ENCODE measurements at places on chromosomes 1 and 21.

DNA sequence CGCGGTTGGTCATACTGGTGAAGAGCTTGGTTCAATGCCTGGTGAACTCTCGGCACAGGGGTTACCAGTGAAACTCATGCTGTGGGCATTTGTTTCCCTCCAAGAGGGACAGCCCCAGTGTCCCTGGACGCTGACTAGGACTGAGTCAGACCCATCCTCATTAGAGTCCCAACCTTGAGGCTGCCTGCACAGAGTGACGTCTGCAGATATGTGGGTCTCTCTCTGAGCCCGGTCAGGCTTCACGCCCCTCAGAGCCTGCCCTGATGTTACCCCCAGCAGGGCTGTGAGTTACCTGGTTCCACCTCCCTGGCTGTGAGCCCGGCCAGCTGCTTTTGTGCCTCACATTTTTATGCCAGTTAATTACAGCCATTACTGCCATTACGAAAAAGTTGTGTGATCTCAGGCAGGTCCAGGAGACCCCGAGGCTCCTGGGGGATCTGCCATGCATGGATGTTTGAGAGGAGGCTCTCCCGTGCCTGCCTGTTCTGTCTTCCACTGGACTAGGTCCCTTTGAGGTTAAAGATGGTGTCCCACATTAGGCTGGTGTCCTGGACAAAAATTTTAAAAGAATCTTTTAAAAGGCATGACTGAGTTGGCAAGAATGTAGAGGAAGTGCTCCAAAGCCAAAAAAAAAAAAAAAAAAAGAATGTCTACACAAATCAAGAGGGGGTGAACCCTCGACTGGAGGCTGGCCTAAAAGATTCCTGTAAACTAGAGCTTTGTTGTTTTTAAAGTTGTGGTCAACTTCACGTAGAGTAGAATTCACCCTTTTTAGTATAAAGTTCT is 36.6 kb upstream of the PADI1 start:
- no peak for DNase-seq

GRCh38 chr21:36544545-36544944 is 64.6 kb upstream of the CLDN14 start:
- DNase-seq: no peak

- DNase-seq: no peak
Measured at GRCh38 chr1:171166361-171166760, 18.7 kb upstream of the FMO2 start.

GRCh38 chr1:24855474-24855873 is 74.6 kb downstream of the RUNX3 start:
- no peak for DNase-seq

DNA sequence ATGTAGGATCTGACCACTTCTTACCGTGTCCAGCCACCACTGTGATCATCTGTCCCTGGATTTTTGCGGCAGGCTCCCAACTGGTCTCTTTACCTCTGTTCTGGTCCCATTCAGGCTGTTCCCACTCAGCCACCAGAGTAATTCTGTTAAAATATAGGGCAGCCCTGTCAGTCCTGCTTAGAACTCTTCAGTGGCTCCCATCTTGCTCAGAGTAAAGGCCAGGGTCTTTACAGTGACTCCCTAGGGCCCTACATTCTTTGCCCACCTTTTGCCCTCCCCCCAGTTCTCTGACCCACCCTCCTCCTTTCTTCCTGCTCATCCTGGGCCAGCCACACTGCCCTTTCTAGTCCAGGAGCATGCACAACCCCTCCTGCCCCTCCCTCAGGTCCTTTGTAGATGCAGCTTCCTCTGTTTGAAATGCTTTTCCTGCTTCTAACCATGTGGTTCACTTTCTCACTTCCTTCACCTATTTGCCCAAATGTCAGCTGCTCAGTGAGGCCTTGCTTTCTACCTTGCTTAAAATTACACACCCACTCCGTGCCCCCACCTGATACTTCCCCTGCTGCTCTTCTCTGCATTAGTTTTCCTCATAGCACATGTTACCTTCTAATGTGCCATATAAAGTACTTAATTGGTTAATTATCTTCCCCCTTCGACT is 7.8 kb downstream of the UBIAD1 start:
- DNase-seq: no peak

- DNase-seq: no peak
Measured at GRCh38 chr1:3030663-3031381, 9.6 kb downstream of the ACTRT2 start.

- no peak for DNase-seq
Measured at GRCh38 chr1:17189632-17189990, 15.3 kb upstream of the PADI1 start.

- no peak for DNase-seq
Measured at GRCh38 chr1:98355656-98356383, 305.7 kb upstream of the SNX7 start.

DNA sequence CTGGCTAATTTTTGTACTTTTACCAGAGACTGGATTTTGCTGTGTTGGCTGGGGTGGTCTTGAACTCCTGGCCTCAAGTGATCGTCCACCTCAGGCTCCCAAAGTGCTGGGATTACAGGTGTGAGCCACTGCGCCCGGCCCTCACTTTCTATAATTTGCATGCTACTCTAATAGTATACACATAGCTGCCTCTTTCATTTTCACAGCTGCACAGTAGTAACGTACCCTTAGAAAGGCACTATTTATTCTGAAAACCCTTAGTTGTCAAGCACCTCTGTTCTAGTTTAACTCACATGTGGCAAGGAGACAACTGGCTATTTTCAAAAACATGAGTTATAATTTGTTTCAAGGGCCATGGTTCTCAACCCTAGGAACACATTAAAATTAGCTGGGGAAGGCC is 17.2 kb downstream of the TPM3 start:
- DNase-seq: no peak

DNA sequence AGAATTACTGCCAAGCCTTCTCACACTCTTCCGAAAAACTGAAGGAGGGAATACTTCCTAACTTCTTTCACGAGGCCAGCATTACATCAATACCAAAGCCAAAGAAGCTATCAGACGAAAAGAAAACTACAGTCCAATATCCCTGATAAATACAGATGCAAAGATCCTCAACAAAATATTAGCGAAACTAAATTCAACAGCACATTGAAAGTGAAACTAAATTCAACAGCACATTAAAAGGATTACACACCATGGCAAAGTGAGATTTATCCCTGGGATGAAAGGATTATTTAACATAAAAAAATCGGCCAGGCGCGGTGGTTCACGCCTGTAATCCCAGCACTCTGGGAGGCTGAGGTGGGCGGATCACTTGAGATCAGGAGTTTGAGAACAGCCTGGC is 176.8 kb downstream of the FAF1 start:
- no peak for DNase-seq

DNA sequence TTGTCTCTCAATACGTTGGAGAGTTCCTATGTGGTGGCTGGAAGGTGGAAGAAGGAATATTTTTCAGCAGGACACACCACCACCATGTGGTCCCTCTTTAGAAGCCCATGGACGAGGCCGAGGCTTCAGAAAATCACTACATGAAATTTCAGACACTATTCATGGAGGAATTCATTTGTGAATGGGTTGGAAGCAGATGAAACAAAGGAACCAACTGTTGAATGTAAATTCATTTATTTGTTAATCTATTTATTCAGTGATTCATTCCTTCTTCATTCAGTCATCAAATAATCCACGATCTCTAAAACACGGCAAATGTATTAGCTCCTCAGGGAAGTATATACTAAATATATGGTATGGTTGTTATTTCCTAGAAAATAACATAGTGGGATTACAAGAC is 12.2 kb downstream of the SLC35F3 start:
- no peak for DNase-seq

DNA sequence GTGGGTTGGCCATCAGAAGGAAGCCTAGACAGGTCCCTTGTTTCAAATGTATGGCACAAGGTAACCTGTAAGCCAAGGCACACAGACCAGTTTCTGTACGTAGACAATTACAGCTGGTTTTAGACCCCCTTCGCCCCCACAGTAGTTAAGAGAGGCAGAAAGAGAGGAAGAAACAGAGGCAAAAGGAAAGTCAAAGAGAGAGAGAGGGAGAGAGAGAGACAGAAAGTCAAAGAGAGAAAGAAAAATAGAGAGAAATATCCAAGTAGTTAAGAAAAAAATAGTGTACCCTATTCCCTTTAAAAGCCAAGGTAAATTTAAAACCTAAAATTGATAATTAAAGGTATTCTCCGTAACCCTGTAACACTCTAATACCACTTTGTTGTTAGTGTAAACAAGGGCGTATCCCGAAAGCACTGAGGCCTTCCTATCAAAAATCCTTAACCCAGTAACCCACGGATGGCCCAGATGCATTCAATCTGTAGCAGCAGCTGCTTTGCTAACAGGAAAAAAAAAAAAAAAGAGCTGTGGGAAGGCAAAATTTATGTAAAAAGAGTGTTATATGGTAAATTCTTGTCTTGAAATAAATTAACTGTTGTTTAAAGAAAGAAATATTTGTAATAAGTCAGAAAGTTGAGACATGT is 49.4 kb downstream of the ADCY10 start:
- no peak for DNase-seq

DNA sequence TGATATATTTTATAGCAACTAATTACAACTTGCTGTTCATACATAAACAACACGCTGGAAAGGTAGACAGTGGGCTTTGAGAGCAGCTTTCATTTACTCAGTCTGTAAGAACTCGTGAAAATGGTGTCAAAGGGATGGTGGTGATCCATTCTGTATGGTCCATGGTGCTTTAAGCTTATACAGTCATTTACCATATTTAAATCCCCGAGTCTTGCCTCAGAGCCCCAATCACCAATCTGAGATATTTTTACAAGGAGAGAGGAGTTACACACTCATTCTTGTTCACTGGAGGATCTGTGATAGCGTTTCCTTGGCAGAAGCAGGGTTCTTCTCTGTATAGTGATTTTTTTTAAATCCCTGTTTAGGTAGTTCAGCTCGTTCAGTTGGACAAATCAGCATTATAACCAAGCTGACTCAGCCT is 694.6 kb downstream of the USP25 start:
- no peak for DNase-seq

- DNase-seq: no peak
Measured at GRCh38 chr1:180130651-180131050, 24.0 kb upstream of the QSOX1 start.

DNA sequence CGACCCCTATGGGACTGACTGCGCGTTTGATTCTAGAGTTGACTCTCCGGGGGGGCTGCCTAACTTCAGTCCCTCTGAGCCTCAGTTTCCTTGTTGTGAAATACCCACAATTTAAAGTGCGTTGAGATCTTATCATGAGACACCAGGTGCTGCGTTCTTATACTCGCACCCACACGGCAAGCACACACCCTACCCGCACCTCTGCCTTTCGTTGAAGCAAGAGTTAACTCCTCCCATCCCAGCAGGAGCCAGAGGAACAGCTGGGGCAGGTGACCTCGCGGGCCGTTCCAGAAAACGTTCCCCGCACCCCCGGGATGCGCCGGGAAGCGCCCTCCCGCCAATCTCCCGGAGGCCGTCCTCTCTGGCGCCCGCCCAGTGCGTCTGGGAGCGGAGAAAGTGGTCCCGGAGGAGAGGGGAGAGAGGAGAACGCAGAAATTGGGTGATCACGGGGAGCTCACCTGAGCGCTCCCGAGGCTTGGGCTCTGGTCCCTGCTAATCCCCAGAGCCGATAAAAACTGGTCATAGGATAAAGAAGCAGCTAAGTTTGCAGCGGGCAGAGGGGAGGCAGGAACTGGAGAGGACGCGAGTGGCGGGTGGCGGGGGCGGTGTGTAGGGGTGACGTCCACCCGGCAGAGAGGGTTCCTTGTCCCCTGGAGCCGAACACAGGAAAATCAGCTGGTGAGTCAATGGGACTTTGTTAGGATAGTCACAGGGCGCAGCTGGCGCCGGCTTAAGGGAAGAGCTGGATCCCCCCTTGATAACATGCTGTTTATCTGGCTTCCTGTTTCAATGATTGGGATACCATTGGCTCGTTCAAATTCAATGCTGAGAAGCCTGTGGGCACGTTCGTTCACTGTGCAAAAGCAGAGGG is 869 bp downstream of the NAV1 start:
- DNase-seq: no peak

DNA sequence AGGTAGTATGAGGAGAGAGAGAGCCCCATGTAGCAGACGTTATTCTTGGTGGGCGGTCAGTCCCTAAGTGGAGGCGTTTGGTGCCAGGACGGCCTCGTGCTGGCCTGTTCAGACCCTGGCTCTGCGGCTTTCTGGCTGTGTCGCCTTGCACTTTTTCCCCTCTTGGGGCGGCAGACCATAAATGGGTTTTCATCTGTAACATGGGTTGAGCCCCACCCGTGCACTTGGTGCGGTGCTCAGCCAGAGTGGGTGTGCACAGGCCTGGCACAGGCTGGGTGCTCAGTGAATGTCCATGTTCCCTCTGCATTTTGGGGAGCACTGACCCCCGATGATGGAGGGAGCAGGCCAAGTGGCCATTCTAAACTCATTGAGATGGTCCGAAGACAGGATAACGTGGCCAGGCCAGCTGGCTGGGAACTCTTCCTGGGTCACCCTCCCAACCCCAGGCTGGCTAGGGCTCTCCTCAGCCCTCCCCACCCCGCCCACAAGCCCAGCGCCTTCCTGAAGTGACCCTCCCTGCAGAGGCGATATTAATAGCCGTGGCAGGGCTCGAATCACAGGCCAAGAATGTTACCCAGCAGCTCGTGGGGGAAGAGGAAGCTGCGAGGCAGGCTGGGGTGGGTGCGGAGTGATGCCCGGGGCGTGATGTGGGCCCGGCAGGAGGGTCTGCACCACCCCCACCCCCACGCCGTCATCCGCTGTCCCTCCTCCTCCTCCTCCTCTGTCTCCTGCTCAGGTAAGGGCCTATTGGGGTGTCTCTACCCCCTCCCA is 78.5 kb downstream of the ARHGEF10L start:
- peak; percentile 93 for DNase-seq

GRCh38 chr1:6483017-6483760 is 8.3 kb downstream of the PLEKHG5 start:
- DNase-seq: no peak

DNA sequence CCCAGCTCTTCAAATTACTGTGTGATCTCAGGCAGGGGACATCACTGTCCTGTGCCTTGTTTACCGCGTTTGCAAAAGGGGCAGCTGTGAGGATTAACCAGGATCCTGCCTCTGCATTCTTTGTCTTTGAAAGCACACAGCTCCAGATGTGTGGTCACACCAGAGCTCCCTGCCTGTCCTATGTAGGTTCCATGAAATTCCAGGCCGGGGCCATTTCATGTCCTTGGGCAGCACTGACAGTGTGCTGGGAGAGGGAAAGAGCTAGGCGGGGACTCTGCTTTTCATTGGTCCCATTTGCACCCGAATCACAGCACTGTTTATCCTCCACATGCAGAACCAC is 42.2 kb upstream of the SELENON start:
- DNase-seq: no peak

GRCh38 chr1:15364740-15365139 is 44.9 kb upstream of the EFHD2 start:
- DNase-seq: no peak

GRCh38 chr1:248924696-248925532 is 18.9 kb downstream of the PGBD2 start:
- no peak for DNase-seq

GRCh38 chr1:50426702-50427085 is 3.5 kb upstream of the DMRTA2 start:
- peak; percentile 83 for DNase-seq

- no peak for DNase-seq
Measured at GRCh38 chr21:33313183-33313582, 11.6 kb upstream of the IFNAR1 start.

- no peak for DNase-seq
Measured at GRCh38 chr1:226428791-226429461, 21.0 kb upstream of the PARP1 start.

- no peak for DNase-seq
Measured at GRCh38 chr1:243378669-243379068, 122.8 kb downstream of the SDCCAG8 start.
